ENCODE measurements at places on chromosomes 4 and X. TPM values are rescaled to one million over a fixed set of nuclear protein-coding genes. Genes with fewer than 3 reads are reported as not detected.
A peak's percentile ranks its signal among the peaks of the same experiment; 100 is the strongest.

Gene AR
- 0.25 TPM for total RNA-seq

Gene ERAS
- total RNA-seq: not detected

DNA sequence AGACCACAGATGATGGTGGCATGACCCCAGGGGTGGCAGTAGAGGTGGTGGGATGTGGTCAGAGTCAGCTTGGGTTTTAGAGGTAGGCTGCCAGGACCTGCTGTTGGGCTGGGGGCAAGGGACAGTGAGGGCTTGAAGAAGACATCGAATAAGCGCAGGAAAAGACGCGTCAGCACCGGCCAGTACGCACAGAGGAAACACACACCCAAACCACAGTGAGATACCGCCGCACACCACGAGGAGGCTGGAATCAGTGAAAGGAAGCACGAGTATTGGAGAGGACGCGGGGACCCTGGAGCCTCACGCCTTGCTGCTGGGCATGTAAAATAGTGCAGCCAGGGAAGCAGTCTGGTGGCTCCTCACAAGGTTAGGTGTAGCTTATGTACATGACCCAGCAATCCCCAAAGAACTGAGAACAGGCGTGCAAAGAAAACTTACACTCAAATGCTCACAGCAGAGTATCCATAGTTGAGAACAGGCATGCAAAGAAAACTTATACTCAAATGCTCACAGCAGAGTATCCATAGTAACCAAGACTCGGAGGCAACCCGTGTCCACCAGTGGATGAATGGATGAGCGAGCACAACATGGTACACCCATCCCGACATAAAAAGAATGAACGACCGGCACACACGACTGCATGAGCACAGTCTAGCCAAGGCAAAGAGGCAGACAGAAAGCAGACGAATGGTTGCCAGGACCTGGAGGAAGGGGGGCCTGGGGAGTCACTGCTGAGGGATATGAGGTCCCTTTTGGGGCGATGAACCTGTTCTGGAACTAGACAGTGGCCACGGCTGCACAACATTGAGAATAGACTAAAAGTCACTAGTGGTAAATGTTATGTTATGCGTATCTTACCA is 13.3 kb downstream of the PDZD4 start:
- DNase-seq: peak; percentile 38

DNA sequence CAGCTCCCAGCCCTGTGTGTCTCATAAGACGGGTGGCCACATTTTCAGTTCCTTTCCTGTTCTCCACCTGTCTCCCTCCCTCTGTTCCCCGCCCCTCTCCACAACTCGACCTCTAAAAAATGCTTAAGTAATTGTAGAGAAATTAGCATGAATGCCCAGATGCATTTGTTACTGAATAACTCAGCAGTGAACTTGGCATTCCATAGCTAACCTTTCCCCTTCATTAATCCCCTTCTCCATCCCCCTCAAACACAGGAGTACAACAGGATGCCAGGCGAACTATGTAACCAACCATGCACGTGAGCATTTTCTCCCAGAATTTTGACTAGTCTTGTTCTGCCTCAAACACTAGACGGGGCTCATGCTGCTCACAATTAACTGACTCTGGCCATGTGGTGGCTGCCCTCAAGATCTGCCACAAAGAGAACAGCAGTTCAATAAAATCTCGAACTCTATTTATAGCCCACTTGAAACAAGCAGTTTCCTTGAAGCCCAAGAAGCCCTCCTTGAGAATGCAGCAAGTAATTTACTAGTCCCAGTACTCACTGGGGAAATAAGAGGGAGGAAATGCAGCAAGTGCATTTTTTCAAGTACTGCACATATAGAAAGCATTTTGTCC is 351.2 kb downstream of the ARHGAP24 start:
- no peak for DNase-seq

Measured in activated T-helper 2 cell treated with anti-CD3 and anti-CD28 coated beads, Interferon-gamma antibody, Interleukin-2, Interleukin-4, amounts not matched to agents 10 μg/mL and 5 μg/mL and 100 μg/mL, durations not matched to agents 14 hours and 24 hours and 36 hours (primary cell).